ENCODE measurements at places on chromosomes 5 and 9. TPM values are rescaled to one million over a fixed set of nuclear protein-coding genes. Genes with fewer than 3 reads are reported as not detected.

The TNFSF15 gene
- 0.41 TPM for total RNA-seq

The ETF1 gene
- 156 TPM for total RNA-seq

The SNCB gene
- total RNA-seq, result 1.2 TPM

The HMHB1 gene
- not detected for total RNA-seq

The LCN15 gene
- total RNA-seq, result not detected

The HAPLN1 gene
- total RNA-seq, result not detected

The PCDHB6 gene
- 1.2 TPM for total RNA-seq

The SKP2 gene
- total RNA-seq, result 22.5 TPM

Measured in A549 treated with CpdA at 1 μM for 4 hours (cell line).